Activated CD8-positive, alpha-beta memory T cell treated with anti-CD3 and anti-CD28 coated beads for 4 hours (primary cell): ENCODE measurements at places on chromosomes 16 and 17.

DNA sequence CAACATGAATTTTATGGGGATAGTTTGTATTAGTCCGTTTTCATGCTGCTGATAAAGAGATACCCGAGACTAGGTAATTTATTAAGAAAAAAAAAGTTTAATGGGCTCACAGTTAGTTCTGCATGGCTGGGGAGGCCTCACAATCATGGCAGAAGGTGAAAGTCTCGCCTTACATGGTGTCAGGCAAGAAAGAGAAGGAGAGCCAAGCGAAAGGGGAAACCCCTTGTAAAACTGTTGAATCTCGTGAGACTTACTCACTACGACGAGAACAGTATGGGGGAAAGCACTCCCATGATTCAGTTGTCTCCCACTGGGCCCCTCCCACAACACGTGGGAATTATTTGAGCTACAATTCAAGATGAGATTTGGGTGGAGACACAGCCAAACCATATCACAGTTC lies 181.5 kb downstream of the PRKCA start:
- no peak for DNase-seq

DNA sequence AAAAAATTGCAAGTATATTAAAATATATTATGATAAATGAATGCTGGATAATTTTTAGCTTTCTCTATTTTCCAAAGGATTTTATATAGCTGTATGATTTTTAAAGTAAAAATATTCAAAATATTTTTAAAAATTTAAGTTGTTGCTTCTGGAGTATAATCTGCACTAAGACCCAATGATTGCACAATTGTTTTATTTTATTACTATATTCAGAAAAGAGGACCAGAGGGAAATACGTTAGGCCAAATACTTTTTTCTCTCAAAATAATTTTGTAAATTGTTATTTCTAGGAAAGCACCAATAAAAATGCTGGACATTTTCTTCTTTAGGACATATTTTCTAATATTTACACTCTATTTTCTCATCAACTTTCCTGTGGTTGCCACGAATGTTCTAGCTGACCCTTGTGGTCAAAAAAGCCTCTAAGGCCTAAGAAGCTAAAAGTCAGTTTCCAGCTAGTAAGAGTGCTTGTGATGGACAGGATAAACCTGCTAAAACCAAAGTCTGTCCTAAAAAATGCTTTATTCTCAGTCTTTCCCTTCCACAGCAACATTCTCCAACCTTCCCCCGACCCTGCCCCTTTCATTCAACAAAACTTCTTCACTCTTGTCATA lies 31.2 kb downstream of the MMD start:
- no peak for DNase-seq

DNA sequence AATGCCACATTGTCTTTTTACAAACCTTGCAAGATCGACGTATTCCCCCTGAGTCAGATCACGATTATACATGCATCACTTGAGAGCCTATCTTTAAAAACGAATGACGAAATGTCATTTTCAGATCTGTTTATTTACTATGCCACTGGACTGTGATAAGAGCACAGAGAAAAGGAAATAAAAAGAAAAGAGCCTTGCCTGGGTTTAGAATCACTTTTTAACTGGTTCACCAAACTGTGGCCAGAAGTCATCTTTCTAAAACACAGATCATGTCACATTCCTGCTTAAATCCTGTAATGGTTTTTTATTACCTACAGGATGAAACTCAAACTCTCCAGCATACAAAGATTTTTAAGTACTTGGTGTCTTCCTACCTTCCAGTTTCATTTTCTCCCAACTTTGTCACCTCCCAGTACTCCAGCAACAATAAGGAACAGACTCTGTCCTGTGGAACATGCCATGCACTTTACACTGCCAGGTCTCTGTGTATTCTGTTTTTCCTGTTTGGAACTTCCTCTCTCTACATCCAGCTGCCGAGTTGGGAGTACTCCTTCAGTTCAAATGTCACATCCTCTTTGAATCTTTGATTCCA lies 91.5 kb downstream of the SNX11 start:
- DNase-seq = no peak

DNA sequence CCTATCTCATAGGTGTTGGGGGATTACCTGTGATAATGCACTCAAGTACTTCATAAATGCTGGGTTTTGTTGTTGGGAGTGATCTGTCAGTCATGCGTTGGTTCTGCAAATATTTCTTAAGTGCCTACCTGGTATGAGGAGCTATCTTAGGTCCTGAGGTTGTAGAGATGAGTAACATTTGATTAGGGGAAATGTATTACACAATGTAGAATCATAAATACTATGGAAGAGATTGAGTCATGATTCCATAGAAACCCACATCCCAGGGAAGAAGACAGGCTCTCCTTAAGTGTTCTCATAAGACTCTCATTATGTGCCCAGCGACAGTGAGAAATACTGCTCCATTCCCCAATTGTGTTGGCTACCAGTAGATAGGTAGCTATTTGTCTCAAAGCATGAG lies 240.1 kb downstream of the FTO start:
- DNase-seq = no peak

GRCh38 chr16:83134638-83135037 lies 507.9 kb downstream of the CDH13 start:
- no peak for DNase-seq

DNA sequence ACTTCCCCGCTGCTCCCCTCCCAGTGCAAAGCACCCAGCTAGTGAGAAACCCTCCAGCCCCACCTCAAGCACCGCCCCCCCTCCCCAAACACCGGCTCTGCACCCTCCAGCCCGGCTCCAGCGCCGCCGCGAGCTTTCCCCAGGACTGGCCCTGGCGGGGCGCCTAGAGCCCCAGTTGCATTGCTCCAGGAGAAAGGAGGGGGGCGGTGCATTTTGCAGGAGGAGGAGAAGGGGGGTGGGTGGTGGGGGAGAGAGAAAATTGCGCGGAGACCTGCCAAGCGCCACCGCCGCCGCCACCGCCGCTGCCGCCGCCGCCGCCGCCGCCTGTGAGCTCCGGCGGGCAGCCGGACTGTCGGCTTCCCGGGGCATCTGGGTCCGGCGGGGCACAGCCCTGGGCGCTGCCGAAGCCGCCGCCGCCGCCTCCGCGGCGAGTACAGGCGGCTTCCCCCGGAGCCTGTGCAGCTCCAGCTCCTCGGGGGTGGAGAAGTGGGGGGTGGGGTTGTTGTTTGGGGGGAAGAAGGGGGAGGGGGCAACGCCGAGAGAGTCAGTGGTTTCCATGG lies 333 bp upstream of the NOG start:
- no peak for DNase-seq

DNA sequence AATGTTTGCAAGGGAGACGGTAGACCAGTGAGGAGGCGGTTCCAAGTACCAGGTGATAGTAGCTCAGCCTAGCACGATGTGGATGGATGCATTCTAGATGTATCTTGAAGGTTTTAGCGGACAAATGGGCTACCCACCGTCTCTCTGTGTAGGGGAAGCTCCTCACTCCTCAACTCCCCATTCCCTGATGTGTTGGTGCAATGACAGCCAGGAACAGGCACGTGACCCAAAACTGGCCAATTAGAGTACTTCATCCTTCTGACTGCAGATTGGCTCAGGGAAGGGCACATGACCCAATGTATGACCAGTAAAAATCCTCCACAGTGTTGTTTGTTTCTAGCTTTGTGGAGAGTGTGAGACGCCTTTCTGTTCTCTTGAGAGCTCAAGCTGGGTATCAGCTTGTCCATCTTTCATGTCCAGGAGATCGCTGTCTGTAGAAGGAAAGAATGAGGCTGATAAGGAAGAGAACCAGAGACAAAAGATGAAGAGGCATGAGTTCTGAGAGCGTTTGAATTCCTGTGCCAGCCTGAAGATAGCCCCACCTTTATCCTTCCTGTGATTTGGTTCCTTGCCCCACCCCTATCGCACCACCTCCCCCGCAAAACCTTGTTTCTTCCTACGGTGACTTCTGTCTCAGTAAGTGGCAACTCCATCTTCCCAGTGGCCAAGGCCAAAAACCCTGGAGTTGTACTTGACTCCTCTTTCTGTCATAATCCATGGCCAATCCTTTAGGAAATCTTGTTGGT lies 2.3 kb upstream of the BORCS6 start:
- no peak for DNase-seq

DNA sequence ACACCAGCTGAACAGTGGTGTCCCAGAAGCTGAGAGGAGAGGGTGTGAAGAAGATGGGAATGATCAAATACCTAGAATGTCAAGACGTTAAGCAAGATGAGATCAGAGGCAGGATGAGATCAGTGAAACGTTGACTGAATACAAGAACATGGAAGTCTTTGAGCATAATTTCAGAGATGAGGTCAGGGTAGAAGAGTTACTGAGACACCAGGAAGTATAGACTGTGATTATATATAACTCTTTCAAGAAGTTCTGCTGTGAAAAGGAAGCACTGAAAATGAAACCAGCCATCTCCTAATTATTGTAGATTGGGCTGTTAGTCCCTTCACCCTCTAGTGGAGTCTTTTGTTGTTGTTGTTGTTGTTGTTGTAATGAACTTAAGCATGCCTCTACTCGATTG lies 9.1 kb downstream of the SHCBP1 start:
- DNase-seq = no peak

DNA sequence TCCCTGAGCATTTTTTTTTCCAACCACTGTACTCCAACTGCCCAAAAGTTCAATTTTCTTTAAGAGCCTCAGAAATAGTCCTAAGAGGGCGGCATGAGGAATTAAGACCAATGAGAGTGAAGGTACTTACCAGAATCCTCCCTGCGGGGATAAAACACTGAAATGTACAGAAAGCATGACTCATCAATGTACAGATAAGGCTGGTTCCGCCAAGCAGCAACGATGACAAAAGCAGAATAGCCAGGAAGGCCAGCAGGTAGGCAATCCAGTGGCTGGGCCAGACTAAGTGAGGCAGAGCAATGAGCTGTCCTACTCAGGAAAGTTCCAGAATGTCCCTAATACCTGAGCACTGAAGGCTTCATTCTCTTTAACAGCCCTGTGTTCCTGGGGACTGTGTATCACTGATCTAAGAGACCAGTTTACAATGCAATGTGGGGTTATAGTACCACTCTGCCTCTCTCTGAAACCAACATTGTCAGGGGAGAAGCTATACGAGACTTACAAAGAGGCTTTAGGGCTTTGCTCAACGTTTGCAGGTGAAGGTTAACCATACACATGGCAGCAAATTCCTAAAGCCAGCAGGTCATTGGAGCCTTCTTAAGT lies 11.0 kb upstream of the GPR139 start:
- no peak for DNase-seq

DNA sequence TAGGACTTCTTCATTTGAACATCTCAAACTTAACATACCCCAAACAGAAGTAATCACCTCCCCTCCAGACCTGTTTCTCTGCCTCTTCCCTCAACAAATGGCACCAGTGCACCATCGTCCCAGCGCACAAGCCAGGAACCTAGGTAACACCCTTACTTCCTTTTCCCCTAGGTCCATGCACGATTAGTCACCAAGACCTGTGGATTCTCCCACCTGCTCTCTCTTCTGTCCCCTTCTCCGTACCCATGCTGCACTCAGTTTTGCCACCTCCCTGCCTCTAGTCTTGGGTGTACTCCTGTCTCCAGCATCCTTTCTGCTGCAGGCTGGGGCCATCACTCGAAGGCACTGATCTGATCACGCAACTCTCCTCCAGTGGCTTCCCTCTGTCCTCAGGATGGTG lies 3.2 kb downstream of the EMC8 start:
- DNase-seq = no peak

DNA sequence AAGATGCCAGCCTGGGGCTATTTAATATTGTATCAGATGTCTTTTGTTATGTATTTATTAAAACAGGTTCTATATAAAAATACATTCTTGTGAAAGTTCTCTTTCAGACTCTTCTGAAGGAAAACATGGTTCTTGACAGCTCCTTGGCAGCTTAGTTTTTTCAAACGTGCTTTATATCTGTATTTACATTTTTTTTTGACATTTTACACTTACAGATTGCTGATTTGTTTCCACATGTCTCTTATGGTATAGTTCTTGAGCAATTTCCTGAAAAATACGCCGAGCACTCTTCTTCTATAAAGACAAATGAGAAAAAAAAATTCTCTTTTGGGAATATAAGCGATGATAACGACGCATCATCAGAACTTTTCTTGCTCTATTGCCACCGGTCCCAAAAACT lies 9.5 kb downstream of the IGSF6 start:
- DNase-seq = no peak
